Bronchus fibroblast of lung (primary cell): ENCODE measurements at places on chromosomes 4 and X. TPM values are rescaled to one million over a fixed set of nuclear protein-coding genes. Genes with fewer than 3 reads are reported as not detected.

The LONRF3 gene
- under 0.01 and 0.15 TPM in 2 replicates for total RNA-seq

The THAP6 gene
- 6.7 and 8.6 TPM in 2 replicates for total RNA-seq

The WFS1 gene
- total RNA-seq = 19.8 and 22.9 TPM in 2 replicates

The MAGEB17 gene
- not detected in 2 replicates for total RNA-seq

The KLF8 gene
- total RNA-seq = 0.34 and 0.59 TPM in 2 replicates

The SYTL4 gene
- 3.5 and 3.6 TPM in 2 replicates for total RNA-seq

The USP51 gene
- total RNA-seq = 0.67 and 1.0 TPM in 2 replicates

The AVPR2 gene
- total RNA-seq = 0.50 TPM in 1 of 2 replicates, not detected in the other

The CAPN6 gene
- under 0.01 and 0.30 TPM in 2 replicates for total RNA-seq

The ASB12 gene
- total RNA-seq = 0.17 TPM in 1 of 2 replicates, not detected in the other

The CSN3 gene
- total RNA-seq = not detected in 2 replicates

The GPC4 gene
- total RNA-seq = 0.34 and 0.74 TPM in 2 replicates

The CTAG2 gene
- 2.4 and 2.7 TPM in 2 replicates for total RNA-seq

The CXorf38 gene
- total RNA-seq = 10.3 and 12.6 TPM in 2 replicates

The PWWP3B gene
- total RNA-seq = 0.15 and 0.34 TPM in 2 replicates

The PNMA5 gene
- total RNA-seq = not detected in 2 replicates

The PAGE1 gene
- total RNA-seq = not detected in 2 replicates

The MTMR8 gene
- total RNA-seq = 0.59 TPM in 1 of 2 replicates, not detected in the other

The MAP7D2 gene
- 0.15 and 1.7 TPM in 2 replicates for total RNA-seq

The BEX4 gene
- 15.0 and 15.6 TPM in 2 replicates for total RNA-seq

The PABPC5 gene
- total RNA-seq = 0.67 and 0.74 TPM in 2 replicates

The CLCN3 gene
- total RNA-seq = 22.4 and 23.7 TPM in 2 replicates

The MED28 gene
- 9.9 and 10.9 TPM in 2 replicates for total RNA-seq

The UGT2B15 gene
- total RNA-seq = not detected in 2 replicates

The GATB gene
- total RNA-seq = 22.7 and 24.4 TPM in 2 replicates

The C4orf36 gene
- total RNA-seq = 2.4 and 2.7 TPM in 2 replicates

The FBXL5 gene
- total RNA-seq = 55.4 and 62.7 TPM in 2 replicates

The TGIF2LX gene
- total RNA-seq = not detected in 2 replicates

The LDB2 gene
- 3.9 and 6.7 TPM in 2 replicates for total RNA-seq

The IGFBP7 gene
- 20.1 and 26.7 TPM in 2 replicates for total RNA-seq

The GYG2 gene
- total RNA-seq = 5.9 and 6.1 TPM in 2 replicates

The ADGRG4 gene
- not detected in 2 replicates for total RNA-seq

The GAGE13 gene
- not detected in 2 replicates for total RNA-seq

The FAM47E gene
- 0.15 and 0.17 TPM in 2 replicates for total RNA-seq

The ITIH6 gene
- total RNA-seq = not detected in 2 replicates

The ANK2 gene
- 4.2 and 5.7 TPM in 2 replicates for total RNA-seq

The SH3RF1 gene
- 11.9 and 12.3 TPM in 2 replicates for total RNA-seq

The TLR2 gene
- 1.8 and 1.9 TPM in 2 replicates for total RNA-seq

The ZNF718 gene
- 2.4 and 2.9 TPM in 2 replicates for total RNA-seq

The SLC38A5 gene
- 57.7 and 63.6 TPM in 2 replicates for total RNA-seq

The HTN1 gene
- total RNA-seq = not detected in 2 replicates

The SMIM10 gene
- total RNA-seq = 11.4 and 14.3 TPM in 2 replicates

The NKX6-1 gene
- 2.7 and 2.9 TPM in 2 replicates for total RNA-seq

The POLR2B gene
- total RNA-seq = 75.7 and 113 TPM in 2 replicates

The RAB41 gene
- total RNA-seq = not detected in 2 replicates

The ARHGAP6 gene
- total RNA-seq = 2.2 and 2.9 TPM in 2 replicates

The C4orf46 gene
- 16.0 and 17.8 TPM in 2 replicates for total RNA-seq

The GPC3 gene
- 0.15 TPM in 1 of 2 replicates, not detected in the other for total RNA-seq

The CCDC120 gene
- 0.50 and 1.5 TPM in 2 replicates for total RNA-seq
